NCI-H1436 treated with DMSO at 0.1 percent for 48 hours (cell line): ENCODE measurements at places on chromosomes 1 and 21.

DNA sequence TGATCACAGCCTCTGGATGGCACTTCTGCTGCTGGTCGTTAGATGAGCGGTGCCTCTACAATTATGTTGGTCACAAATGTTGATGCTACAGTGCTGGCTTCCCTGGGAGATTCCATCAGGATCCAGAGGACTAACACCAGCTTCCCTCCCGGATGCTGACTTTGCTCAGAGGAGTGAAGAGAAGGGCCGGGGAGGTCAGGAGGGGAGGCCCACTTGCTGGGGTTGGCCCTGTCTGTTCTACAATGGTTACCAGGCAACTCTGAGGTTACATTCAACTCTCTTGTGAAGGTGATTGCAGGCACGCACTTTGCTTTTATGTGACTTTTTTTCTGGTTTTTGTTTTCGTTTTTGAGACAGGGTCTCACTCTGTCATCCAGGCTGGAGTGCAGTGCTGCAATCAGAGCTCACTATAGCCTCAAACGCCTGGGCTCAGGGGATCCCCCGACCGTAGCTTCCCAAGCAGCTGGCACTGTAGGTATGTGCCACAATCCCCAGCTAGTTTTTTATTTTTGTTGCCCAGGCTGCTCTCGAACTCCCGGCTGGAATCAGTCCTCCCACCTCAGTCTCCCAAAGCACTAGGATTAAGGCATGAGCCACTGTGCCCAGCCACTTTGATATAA is 112.5 kb downstream of the ADSS2 start:
- no peak for DNase-seq

DNA sequence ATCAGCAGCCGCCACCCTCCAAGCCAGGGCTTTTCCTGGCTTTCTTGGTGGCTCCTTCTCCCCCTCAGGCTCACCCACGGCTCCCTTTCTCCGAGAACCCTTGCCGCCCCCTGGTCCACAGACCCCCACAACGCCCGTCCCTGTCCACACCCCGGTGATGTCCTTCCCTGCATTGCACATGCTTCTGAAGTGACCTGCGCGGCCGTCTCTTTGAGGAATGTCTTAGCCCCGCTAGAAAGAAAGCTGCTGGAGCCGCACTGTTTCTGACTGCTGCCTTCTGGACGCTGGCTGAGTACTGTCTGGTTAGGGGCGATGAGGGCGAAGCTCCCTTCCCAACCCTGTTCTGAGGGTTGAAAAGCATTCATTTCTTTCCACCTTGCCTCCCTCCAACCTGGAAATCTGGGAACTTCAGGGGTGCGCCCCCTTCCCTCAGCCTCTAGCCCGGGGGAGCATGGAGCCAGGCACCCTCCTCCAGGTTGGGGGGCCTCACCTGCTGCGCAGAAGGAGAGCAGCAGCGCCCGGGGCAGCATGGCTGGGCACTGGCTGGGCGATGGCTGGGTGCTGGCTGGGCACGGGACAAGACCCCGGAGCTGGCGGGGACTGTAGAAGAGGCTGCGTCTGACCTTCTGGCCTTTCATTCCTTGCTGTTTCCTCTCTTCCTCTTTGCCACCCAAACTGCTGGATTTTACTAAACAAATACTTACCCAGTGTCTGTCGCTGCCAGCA is at the start of gene CLEC20A:
Gene CLEC20A (minus strand): TSS at position 555 of the 726 bp plus-strand sequence. CDS start 25 bp downstream, at position 530.
- no peak for DNase-seq

- no peak for DNase-seq
These were observed 6.4 kb downstream of the MGST3 start for GRCh38 chr1:165637427-165637826.

GRCh38 chr1:54294887-54295286 is 94.9 kb downstream of the MRPL37 start:
- DNase-seq: no peak

GRCh38 chr1:210692796-210693195 is 364.1 kb downstream of the HHAT start:
- DNase-seq: no peak

DNA sequence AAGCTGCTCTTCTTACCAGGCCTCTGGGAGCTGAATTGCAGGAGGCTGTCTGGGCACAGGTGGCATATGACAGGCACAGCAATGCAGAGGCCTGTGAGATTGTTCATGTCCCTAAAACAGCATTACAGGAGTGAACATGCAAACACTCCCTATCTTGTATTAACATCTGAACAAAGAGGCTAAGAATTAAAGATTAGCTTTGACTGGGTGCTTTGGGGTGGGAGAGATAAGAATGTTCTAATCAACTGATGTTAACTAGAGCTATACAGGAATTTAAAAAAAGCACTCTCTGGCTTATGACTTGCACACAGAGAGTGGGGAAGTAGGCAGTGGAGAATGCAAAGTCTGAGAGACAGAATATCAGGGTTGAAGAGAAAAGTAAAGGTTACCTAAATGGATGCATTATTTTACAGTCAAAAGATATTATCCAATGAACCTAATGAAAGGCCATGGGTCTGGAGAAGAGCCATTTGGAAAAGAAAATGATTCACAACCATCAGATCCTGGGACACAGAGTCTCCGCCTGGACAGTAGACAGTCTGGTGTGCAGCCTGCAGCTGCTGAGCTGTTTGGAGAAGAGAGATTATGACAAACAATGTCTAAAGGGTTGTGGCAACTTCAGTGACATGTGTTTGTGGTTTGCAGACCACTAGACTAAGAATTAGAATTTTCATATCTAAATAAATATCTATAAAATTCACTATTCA is 20.2 kb downstream of the DPT start:
- no peak for DNase-seq

GRCh38 chr1:68453060-68453670 is 3.4 kb upstream of the RPE65 start:
- DNase-seq: no peak

- no peak for DNase-seq
These were observed 91.8 kb downstream of the ADCY10 start for GRCh38 chr1:167821969-167822685.

GRCh38 chr1:110087812-110088738 is 17.6 kb upstream of the ALX3 start:
- DNase-seq: no peak
